Inflammatory macrophage treated with lipopolysaccharide for 1 hour (primary cell): ENCODE measurements at places on chromosomes 7 and 10.

- DNase-seq, result no peak
Measured at GRCh38 chr10:111968647-111969046, 214.9 kb downstream of the GPAM start.

GRCh38 chr7:69109879-69110278 is 488.4 kb upstream of the AUTS2 start:
- no peak for DNase-seq

DNA sequence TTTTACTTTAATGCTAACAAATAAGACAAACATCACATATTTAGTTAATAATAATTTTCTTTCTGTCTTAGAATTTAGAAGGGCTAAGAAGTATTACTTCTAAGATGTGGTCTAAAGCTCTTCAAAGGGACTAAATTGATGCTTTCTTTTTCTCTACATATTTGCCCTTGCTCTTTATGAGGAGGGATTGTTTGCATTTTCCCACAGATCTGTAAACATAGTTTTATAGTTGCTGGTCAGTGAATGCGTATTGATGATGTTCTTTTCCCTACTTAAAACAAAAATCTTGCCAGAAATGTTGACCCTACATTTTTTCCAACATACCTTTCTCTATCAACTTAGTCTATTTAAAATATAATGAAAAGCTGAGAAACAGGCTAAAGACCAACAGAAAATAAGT is 372.4 kb upstream of the LRGUK start:
- no peak for DNase-seq

DNA sequence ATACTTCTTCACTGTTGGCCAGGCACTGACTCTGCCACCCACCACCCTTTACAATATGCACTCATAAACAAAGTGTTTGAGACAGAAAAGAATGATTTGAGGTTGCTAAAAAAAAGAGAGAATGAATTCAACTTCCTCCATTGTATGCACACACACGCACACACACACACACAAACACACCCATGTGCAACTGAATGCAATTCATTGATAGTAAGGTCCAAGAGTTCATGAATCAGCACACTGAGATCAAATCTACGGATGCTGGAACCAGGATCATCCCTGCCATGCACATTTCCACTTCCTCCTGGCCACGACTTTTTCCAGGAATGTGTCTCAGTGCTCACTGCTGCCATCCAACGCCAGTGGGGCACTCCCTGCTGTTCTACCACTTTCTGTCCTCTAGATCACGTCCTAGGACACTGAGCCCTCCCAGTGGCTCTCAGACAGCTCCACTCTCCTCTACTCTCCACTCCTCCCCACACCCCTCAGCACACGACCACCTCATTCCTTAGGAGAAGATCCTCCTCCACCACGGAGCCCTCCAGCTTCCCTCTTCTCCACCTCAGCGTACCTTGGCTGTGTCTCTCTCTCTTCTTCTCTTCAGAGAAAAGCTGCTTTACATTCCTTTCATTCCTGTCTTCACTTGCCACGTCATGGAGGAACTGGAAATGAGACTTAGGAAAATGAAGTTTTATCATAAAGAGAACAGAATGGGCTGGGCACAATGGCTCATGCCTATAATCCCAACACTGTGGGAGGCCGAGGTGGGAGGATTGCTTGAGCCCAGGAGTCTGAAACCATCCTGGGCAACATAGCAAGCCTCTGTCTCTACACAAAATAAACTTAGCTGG is 12.0 kb upstream of the TMEM213 start:
- DNase-seq, result no peak

GRCh38 chr10:34813626-34814222 is 1.4 kb downstream of the PARD3 start:
- DNase-seq, result no peak

DNA sequence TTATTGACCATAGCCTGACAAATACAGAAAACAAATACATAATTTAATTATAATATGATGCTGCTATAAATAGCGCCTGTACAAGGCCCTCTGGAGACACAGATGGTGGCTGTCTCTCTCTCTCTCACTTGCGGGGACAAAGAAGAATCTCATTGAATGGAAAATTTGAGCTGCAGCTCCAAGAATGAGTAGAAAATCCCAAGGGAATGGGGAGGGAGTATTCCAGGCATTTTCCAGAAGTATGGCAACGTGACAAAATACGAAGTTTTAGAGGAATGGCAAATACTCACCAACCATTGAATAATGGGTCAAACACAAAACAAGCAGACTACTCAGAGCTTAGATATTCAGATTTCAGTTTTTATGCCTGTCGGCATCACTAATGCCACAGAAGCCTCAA is 179.9 kb downstream of the NRP1 start:
- no peak for DNase-seq

DNA sequence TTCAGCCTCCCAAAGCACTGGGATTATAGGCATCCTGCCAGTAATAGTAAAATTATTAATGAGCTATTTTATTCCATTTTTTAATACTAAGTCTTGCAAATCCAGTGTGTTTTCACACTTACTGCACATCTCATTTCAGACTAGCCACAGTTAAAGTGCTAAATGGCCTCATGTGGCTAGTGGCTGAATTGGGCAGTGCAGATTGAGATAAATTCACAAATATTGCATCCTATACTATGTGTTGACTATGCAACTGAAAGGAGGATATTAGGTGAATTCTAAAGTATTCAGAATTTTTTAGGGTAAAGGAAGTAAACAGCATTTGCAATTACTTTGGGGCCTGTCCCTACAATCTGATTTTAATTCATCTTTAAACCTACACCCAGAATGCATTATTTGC is 10.2 kb downstream of the APBB1IP start:
- DNase-seq, result no peak

DNA sequence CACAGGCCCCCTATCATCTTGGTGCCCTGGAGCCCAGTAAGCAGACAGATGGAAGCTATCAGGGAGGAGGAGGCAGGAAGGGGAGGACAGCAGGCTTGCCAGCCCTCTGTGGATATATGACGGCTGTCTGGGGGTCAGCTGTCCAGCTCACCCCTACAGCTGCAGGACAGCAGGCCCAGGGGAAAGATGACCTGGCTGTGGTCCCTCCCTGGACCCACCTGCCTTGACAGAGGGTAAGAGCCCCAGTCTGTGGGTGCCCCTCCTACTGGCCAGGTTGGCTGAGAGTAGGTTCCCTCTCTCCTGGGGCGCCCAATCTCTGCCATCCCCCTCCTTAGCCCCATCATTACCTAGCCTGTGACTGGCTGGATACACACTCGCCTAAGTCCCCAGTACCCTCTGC is 62.5 kb downstream of the C10orf143 start:
- DNase-seq, result no peak

DNA sequence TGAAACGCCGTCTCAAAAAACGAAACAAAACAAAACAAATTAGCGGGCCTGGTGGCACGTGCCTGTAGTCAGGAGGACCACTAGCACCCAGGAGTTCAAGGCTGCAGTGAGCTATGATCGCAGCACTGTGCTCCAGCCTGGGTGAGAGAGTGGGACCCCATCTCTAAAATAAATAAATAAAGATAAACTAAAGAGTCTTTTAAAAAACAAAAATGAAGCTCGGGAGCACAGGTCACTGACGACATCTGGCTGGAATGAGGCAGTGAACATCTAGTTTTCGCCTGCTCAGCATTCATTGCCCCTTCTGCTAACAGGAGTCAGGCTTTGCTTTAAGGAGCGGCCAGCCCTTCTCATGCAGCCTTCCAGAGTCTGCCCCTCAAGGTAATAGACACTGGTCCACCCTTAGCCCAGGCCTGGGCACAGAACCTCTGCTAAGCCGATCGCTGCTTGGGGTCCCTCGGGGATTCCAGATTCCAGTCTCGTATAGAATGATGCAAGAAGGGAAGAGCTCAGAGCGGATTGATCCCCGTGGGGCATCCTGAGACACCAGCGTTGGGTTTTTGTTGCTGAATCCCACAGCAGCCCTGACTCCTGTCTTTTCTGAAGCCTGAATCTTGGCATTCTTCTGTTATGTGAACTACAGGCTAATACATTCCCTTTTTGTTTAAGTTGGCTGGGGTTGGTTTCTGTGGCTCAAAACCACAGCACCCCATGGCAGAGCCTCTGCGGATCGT is 14.2 kb upstream of the FOXK1 start:
- DNase-seq, result no peak

- no peak for DNase-seq
Measured at GRCh38 chr10:18737236-18737635, 78.0 kb downstream of the ARL5B start.

GRCh38 chr10:129888784-129889616 is 75.1 kb downstream of the EBF3 start:
- no peak for DNase-seq

DNA sequence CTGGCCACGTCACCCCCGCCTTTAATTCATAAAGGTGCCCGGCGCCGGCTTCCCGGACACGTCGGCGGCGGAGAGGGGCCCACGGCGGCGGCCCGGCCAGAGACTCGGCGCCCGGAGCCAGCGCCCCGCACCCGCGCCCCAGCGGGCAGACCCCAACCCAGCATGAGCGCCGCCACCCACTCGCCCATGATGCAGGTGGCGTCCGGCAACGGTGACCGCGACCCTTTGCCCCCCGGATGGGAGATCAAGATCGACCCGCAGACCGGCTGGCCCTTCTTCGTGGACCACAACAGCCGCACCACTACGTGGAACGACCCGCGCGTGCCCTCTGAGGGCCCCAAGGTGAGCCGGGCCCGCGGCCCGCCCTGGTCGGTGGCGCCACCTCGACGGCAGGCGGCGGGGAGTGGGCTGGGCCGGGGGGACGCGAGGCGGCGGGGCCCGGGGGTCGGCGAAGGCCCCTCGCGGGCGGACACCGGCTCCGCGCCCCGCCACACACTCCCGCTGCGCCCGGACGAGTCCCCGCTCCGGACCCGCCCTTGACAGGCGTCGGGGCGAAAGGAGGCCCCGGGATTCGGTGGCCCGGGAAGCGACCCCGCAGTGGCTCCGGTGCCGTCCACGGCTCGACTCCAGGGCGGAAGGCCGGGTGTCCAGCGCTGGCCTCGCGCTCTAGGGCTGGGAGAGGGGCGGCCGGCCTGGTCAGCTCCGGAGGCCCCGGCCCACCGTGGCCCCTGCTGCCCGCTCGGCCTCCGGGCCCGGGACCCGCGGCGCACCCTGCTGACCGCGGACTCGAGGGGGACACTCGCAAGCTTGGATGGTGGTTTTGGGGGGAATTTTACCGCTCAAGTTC is 557 bp downstream of the BAG3 start:
- DNase-seq, result no peak

DNA sequence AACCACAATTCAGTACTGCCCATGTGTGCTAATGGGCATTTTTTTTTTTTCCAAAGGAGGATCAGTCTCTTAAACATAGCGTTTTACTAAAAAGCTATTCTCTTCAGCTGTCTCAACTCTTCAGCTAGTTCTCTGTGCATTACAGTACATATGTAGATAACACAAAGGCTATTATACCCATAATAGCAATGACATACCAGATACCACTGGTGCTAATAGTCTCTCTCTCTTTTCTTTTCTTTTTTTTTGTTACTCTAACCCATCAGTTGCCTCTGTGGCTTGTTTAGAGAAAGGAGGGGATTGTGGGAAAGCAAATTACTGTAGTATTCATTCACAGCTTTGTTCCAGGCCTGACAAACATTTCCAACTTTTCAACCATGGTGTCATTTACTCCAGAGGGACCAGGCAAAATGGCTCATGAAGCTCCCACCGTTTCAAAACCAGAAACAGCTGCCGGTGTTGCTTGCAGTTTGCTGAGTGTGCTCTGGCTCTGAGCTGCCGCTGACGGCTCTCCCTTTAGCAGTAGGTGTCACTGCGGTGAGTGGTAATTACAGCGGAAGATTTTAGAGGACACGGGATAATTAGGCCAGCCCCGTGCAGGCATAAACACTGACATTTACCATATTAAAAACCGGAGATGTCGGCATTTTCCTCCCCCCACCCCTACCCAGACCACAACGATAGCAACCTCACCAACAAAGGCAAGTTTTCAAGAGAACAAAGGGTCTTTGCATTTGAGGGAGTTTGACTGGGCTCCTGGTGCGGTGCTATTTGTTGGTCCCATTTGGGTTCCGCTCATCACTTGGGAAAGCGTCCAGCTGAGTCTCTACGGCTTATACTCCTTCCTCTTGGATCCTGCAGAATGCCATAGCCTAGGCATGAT is 1005.5 kb downstream of the KCNMA1 start:
- DNase-seq, result no peak

- no peak for DNase-seq
Measured at GRCh38 chr10:94174838-94175237, 181.1 kb downstream of the PLCE1 start.

DNA sequence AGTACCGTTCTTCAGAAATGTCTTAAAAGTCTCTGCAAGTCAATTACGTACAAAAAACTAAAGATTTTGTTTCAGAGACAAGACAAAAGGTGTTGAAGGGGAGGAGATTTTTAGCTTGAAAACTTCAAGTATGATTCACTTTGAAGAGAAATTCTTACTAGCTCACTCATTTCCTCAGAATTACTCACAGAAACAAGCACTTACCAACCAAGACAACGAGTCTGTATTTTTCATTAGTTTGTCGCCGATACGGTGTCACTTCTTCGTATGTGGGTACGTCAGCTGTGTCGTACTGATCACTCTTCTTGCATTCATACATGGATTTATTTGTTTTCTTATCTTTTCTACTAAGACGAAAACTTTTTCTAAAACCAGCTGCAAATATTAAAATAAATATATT is 90.6 kb upstream of the ODAD2 start:
- no peak for DNase-seq

DNA sequence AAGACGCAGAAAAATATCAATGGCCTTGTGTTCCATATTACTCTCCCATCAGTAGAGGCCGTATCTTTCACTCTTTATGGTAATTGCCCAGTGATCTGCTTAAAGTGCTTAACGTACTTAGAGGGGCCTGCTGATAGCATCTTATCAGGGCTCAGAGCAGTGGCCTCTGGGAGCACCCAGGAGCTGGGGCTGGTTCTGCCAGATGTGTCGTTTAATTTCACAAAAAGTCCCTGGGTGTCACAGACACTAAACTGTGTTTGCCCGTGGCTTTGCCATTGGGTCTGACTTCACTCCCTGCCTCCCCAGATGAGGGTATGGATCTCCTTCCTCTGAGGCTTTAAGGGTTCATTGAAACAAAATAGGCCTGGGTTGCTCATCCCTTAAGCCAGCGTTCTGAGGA is 435.3 kb downstream of the GATA3 start:
- DNase-seq, result no peak

DNA sequence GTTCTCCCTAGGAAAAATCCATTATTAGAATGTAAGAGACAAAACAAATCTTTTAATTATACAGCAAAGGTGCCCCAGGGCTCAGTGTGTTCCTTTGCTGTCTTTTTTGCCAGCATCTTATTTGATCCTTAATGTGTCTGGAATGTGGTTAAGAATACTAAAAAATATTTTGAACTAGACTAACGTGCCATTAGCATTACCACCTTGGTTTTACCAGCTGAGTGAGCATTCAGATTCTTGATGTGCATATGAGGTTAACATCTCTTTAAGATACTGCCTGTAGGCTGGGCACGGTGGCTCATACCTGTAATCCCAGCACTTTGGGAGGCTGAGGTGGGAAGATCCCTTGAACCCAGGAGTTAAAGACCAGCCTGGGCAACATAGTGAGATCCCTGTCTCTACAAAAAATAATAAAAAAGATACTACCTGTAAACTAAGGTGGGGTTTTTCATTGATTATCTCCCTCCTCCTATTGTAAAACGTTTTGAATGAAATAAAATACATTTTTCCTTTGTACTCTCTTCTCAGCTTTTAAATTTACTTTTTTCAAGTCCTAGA is 96.6 kb downstream of the CCNY start:
- DNase-seq, result no peak
